ENCODE measurements at places on chromosomes 7 and 10.

- DNase-seq, result no peak
Measured at GRCh38 chr7:72015136-72015535, 397.0 kb downstream of the CALN1 start.

DNA sequence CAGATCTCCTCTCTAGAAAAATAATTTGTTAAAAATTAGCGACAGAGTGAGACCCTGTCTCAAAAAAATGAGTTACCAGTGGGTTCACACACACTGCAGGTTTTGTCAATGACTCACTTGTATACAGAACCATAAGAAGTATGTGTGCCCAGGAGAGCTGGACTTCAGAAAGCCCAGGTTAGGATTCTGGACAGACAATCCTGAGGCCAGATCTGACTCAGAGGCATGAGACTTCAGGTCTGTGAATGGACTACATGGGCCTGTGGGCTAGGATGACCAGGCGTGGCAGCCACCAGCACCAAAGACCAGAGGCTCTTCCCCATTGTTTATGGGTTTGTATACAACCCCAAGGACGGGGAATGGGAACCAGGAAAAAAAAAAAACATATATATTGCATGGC lies 9.3 kb upstream of the ZNF438 start:
- no peak for DNase-seq

DNA sequence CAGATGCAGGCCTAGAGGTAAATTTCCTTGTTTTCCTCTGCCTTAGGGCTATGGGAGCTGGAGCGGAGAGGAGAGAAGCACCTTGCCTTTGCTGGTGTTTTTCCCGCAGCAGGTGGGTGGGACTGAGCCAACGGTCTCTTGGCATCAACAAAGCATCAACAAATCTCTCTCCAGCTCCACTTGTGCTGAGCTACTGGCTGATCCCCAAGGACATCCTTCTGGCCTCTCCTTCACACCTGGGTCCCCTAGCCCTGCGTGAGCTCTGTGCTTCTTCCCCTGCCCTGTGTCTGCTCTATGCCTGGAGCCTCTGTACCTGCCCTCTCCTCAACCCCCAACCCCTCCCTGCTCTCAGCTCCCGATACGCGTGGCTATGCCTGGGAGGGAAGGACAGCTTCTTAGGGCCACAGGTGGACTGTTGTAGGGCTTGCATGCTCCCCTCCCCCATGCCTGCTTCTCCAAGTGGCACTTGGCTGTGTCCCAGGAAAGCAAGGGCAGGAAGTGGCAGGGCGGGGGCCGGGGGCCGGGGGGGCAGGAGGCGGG lies 3.2 kb upstream of the CLDN4 start:
- DNase-seq, result peak; percentile 56

DNA sequence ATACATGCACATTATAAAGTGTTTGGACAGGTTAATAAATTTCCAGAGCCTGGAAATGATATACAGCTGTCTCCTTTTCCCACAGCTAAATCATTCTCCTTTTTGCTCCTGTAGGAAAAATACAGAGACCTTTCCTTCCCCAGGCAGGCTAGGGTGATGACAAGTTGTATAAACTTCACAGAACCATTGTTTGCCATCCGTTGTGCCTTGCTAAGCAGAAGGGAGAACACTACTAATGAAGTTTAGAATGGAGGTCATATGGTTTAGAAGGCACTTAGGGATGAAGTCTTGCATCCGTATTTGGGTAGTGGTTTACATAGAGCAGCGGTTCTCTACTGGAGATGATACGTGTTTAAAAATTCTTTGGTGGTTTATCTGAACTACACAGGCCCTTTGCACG lies 46.0 kb downstream of the NAMPT start:
- DNase-seq, result no peak

- DNase-seq, result no peak
Measured at GRCh38 chr7:99437946-99438572, 539 bp downstream of the PTCD1 start.

- DNase-seq, result no peak
Measured at GRCh38 chr7:112779667-112780066, 10.5 kb downstream of the TMEM168 start.

DNA sequence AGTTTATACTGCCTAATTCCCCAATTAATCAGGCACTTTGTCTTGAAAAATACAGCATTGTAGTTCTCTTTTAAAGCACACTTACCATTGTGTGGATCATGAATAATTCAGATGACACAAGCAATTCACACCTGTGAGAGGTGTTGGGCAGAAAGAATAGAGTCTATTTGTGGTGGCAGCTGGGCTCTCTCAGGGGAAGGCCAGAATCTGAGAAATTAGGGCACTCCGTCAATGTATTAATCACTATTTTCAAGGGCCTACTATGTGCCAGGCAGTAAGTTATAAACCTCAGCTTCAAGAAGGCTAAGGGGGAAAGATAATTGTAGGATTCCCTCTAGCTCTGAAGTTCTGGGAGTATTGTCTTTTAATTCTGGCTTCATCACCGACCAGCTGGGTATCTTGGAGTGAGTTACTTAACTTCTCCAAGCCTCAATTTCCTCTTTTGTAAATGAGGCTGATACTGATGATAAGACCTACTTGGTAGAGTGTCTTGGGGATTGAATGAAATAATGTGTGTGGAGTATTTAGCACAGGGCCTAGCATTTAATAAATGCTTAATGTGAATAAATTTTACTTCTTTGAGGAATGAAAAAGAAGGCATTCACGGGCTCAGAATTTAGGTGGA lies 2.5 kb downstream of the CHN2 start:
- no peak for DNase-seq

GRCh38 chr10:1419796-1420610 lies 317.3 kb downstream of the ADARB2 start:
- no peak for DNase-seq

- DNase-seq, result no peak
Measured at GRCh38 chr10:126930883-126931503, 25.8 kb downstream of the DOCK1 start.

Measured in NCI-H2227 treated with DMSO at 0.1 percent for 48 hours (cell line).